ENCODE measurements at places on chromosomes 11 and 22.

GRCh38 chr11:10541561-10541930, 559 bp upstream of the RNF141 start:
- DNase-seq, result peak; percentile 13

DNA sequence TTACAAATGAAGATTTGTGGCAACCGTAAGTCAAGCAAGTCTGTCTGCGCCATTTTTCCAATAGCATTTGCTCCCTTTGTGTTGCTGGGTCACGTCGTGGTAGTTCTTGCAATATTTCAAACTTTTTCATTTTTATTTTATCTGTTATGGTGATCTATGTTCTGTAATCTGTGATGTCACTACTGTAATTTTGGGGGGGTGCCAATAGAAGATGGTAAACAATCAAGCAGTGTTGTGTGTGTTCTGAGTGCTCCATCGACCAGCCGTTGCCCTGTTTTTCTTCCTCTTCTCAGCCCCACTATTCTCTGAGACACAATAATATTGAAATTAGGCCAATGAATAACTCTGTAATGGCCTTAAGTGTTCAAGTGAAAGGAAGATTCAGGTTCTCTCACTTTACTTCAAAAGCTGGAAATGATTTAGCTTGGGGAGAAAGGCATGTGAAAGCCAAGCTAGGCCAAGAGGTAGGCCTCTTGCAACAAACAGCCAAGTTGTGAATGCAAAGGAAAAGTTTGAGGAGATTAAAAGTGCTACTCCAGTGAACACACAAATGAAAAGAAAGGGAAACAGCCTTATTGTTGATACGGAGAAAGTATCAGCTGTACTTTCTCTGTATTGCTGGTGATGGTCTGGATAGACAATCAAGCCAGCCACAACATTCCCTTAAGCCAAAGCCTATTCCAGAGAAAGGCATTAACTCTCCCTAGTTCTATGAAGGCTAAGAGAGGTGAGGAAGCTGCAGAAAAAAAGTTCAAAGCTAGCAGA, 7.5 kb downstream of the ZC3H12C start:
- no peak for DNase-seq

DNA sequence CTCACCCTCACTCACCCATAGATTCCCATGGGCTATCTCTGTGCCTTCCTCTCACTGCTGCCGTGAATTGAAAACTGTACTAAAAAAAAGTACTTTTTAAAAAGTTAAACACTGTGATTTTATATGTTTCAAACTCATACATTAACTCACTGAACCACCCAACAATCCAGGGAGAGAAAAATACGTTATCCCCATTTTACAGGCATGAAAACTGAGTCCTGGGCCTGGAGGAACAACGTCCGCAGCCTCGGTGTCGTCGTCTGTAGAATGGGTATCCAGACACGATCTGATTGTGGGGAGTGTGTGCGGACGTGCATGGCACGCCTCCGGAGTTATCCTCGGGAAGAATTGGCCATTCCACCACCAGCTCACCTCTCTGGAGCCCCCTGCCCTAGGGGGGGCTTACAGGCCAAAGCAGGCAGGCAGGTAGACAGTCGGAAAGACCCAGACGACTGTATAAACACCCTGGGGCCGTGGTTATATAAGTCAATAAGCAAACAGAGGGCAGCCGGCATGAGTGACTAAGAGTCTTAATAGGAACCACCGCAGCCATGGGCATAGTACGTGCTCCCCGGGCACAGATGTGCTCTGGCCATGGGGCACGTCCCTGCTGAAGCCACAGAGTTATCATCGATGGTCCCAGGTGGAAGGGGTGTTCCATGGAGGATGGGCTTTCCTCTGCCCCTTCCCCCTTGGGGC, 7.1 kb upstream of the PDGFB start:
- no peak for DNase-seq

GRCh38 chr11:3101921-3102640, 44.9 kb upstream of the CARS1 start:
- no peak for DNase-seq

DNA sequence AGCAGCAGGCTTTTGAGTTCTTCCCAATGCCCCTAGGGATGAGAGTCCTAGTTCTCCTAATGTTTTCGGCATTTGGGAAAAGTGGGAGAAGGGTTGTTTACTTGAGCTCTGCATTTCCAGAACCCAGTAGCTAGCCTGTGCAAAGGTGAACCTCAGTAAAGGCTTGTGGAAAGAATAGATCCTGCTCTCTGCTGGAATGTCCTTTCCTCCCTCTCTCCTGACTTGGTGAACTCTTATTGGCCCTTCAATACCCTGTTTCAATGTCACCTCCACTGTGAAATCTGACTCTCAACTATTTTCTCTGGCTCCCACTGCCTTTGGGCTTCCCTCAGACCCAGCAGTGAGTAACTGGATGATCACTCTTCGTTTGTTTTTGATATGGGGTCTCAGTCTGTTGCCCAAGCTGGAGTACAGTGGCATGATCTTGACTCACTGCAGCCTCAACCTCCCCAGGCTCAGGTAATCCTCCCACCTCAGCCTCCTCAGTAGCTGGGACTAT, 2.4 kb upstream of the UVRAG start:
- DNase-seq, result no peak

GRCh38 chr11:77202941-77203900, 75.2 kb downstream of the MYO7A start:
- DNase-seq, result no peak

DNA sequence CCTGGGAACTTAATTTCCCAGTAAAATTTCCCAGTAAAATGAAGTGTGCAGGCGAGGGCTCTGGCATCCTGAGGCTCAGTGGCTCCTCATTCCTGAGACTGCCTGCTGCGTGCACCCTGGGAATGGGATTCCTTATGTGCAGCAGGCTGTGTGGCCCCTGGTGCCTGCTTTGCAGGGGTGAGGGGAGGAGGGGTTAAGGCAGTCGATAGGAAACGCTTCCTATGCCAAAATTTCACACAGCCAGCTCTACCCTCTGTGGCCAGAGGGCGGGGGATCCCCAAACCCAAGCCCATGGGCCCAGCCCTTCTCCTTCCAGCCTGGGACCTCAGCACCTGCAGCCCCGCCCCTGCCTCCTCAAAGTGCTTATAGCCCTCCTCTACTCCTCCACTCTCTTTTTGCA, 12.1 kb upstream of the BAIAP2L2 start:
- no peak for DNase-seq

- DNase-seq, result no peak
Observed at GRCh38 chr11:129443276-129443675, 67.6 kb downstream of the BARX2 start.

DNA sequence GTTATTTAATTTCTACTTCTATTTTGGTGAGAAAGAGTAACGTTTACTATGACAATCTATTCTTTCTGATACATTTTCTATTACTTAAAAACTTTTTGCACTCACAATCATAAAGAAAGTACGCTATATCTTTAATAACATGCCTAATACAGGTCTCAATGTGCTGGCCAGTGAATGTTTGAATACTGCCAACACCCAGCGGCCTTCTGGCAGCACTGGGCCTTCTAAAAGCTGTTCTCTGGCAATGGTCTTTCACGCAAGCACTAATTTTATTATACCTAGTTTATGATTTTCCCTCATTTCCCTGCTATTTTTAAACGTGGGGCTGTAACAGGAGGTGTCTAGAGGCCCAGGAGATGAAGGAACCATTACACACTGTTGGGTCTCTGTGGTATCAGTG, 349.8 kb upstream of the PITPNB start:
- DNase-seq, result no peak

GRCh38 chr11:4191031-4191571, 96.5 kb downstream of the RRM1 start:
- DNase-seq, result no peak

DNA sequence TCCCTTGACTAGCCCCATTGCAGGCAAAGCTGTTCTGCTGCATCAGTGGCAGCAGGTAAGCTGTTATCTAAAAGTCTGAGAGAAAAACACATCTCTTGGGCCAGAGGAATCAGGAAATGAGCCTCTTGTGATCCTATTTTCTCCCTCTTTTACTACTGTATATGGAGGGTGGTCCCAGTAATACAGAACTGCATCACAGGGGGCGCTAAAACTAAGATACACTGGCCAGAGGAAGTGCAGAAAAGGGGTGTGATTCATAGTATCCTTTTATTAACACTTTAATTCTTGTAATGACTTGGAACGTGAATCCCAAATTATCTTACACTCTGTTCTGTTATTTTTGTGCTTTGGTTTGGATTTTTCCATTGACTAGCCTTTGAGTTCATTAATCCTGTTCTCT, 8.8 kb upstream of the MED17 start:
- no peak for DNase-seq

DNA sequence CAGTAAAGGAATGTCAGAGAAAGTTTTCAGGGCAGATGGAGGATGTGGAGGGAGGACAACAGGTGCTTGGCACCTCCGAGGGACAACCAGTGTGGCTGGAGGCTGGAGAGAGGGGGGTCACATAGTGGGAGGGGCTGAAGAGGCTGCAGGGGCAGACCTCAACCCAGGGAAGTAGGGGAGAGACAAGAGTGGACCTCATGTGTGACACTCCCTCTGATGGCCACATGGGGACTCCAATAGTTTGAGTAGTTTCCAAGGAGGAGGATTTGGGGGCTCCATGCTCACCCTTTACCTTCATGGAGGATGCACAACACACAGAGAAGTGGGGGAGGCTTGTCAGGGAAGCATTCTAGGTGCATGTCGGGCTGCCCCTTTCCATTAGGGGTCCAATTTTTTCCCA, 35.1 kb upstream of the ASPHD2 start:
- no peak for DNase-seq

DNA sequence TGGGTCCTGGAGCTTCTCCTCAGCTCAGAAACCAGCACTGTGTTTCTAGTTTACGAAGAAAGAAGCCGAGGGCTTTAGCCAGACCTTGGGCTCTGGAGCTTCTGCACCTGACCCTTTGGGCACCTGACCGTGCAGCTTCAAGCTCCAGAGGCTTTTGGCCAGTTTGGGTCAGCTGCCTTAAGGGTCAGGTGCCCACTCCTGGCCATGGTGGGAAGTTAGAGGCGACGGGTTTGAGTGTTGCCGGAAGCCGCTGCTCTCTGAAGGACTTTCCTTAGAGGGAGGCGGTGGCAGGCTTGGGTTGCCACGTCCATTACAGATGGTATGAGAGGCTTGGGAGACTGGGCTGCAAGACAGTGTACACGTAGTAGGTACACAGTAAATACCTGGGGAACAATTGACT, 52.3 kb downstream of the PISD start:
- DNase-seq, result no peak

DNA sequence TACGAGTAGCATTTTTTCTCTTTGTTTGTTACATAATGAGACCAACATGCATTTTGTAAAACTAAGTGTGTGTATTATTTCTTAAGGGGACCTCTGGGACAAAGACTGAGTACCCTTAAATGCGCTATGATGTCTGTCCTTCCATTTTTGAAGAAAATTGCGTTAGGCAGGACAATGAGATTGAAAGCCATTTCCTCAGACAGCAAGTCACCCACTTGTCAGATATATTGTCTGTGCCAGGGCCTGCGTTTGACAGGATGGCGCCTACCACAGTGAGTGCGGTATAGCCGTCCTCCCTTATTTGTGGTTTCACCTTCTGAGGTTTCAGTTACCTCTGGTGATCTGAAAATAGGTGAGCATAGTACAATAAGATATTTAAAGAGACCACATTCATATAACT, 2.2 kb downstream of the AP2A2 start:
- DNase-seq, result no peak

DNA sequence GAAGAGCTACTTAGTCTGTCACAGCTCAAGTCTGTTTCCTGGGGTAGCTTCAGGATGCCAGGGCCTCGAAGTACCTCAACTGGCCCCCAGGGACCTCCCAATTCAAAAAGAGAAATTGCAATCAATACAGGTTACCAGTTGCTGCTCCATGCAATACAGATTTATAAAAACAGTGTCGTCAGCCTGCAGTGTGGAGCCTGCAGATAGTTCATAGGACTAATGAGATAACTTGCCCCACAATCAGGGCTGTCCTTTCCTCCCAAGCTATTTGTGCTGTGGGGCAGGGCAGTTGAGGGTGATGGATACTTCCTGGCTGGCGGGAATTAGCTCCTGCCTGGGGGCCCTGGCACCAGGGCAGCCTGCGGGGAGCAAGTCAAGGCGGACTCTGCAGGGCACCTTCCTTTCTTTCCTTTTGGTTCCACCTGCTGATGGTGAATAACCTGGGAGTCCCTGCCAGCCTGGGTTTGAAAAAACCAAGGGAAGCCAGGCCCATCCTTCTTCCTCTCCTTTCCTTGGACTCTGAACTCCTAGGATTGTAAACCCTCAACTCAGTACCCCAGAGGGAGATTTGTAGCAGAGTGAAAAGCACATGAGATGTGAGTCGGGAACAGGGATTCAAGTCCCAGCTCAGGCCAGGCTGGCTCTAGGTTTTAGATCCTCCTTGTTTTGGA, 216.6 kb downstream of the CEP164 start:
- no peak for DNase-seq

DNA sequence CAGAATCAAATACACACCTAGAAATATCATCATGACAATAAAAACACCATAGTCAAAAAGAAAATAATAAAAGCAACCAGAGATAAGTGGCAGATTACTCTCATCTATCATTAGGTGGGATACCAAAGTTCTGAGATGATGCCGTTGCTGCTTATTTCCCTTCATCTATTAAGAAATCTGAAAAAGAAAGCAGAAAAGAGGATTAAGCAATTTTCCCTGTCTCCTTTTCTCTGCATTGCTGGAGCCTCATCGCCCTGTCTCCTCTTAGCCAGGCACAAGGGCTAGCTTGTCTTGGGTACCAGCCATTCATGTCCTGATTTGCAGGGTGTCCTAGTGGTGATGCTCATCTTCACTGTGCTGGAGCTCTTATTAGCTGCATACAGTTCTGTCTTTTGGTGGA, 3.9 kb upstream of the MS4A14 start:
- DNase-seq, result no peak

DNA sequence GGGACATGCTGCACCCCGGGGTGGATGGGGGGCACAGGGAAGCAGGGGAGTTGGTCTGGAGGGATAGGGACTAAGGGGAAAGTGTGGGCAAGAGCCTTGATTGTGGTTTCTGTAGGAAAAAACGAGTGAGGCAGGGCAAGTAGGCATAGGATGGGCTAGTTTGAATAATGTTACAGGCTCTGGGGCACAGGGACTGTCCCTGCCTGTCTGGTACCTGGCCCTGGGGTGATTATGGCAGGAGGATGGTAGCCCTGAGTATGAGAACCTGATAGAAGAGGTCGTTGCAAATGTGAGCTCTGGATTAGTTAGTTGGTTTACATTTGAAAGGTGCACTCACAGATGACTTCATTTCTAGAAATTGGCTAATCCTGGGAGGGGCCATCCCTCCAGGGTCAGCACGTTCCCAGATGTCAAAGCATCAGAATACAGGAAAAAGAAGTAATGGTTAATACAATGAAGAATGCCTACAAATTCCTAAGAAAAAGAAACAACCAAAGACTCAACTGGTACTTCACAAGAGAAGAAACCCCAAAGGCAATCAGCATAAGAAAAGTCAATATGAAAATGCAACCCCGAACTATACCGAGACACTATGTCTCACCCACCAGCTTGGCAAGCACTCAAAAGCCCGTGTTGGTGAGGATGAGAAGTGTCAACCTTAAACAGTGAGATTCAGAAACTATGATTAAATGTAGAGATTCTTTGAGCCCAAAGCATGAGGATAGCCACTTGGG, 11.3 kb upstream of the SMIM38 start:
- DNase-seq, result no peak

GRCh38 chr11:20042045-20042639, 118.1 kb downstream of the DBX1 start:
- no peak for DNase-seq

GRCh38 chr11:117072517-117073461, 25.4 kb downstream of the SIK3 start:
- peak; percentile 89 for DNase-seq

Data from LoVo (cell line).